Skin of body (tissue), 3 donors: ENCODE measurements at places on chromosomes 3 and 15.

DNA sequence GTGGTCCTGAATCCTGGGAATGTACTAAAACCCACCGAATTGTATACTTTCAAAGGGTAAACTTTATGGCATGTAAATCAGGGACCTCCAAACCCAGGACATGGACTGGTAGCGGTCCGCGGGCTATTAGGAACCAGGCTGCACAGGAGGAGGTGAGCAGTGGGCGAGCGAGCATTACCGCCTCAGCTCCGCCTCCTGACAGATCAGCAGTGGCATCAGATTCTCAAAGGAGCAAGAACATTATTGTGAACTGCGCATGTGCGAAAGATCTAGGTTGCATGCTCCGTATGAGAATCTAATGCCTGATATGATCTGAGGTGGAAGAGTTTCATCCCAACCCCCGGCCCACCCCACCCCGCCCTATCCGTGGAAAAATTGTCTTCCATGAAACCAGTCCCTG lies 22.2 kb downstream of the HEG1 start:
- DNase-seq = no peak

DNA sequence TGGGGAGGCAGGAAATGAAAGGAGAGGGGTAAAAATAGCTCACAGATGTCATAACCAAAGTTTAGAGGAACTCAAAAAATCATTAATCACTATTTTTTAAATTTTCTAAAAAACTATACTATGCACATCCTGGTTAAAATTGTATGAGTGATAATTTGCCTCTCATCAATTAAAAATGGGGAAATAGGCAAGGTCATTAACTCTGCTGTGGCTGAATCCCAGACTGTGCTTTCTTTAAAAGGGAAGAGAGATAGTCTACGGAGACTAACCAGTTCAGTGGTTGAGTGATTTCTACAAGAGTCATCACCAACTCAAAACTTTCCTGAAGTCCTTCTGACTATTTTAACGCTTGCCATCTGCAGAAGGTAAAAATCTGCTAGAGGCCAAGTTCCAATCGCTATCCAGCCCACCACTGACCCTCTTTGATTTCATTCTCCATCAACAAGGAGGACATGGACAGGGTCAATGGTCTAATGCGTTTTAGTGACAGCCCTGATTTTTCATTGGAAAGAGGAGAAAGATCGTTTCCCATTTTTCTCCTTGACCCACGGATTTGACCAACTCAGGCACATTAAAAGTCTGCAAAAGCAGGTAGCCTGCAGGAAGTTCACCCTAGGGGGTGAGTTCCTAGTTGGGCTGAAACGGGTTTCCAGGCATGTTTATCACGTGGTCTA lies 850 bp downstream of the SUCLG2 start:
- DNase-seq = no peak

DNA sequence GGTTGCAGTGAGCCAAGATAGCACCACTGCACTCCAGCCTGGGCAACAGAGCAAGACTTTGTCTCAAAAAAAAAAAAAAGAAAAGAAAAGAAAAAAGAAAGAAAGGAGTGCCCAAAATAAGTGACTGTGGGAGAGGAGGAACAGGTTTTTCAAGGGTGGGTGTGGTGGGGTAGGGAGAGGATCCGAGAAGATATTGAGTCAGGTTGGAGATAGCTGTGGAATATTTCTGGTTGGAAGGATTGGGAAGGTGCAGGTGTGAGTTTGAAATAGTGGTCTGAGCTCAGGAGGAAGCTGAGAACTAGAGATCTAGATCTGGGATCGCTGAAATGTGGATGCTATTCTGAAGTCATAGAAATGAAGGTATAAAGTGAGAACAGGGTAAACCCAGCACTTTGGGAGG lies 7.8 kb downstream of the SCAMP2 start:
- DNase-seq = no peak

GRCh38 chr3:126752303-126753190 lies 48.5 kb downstream of the CHCHD6 start:
- DNase-seq = peak; percentile 81

DNA sequence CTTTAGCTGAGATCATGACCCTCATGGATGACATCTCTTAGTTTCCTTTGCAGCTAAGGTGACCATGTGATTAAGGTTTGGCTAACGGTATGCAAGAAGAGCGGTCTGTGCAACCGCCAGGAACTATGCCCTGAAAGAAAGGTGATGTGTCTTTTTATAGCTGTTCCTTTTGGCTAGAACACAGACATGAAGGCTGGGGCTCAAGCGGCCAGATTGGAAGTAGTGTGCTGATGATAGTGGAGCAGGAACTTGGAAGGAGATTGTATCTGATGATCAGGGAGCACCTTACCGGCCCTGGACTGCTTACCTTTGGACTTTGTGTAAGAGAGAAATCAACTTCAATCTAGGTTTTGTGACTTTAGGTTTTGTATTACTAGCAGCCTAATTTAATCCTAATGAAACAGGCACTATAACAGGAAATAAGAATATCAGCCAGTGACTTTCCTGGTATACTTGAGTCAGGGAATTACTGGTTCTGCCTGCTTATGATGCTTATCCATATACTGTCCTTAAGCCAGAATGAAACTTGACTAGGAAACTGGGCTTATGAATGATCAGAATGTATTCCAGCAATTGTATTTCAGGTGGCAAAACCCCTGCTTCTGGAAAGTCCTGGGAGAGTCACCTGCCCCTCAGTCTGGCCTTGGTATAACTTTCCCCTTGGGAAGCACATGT lies 164.3 kb upstream of the LRIG1 start:
- DNase-seq = no peak

- DNase-seq = no peak
Observed at GRCh38 chr15:67992834-67993233, 61.3 kb upstream of the PIAS1 start.

DNA sequence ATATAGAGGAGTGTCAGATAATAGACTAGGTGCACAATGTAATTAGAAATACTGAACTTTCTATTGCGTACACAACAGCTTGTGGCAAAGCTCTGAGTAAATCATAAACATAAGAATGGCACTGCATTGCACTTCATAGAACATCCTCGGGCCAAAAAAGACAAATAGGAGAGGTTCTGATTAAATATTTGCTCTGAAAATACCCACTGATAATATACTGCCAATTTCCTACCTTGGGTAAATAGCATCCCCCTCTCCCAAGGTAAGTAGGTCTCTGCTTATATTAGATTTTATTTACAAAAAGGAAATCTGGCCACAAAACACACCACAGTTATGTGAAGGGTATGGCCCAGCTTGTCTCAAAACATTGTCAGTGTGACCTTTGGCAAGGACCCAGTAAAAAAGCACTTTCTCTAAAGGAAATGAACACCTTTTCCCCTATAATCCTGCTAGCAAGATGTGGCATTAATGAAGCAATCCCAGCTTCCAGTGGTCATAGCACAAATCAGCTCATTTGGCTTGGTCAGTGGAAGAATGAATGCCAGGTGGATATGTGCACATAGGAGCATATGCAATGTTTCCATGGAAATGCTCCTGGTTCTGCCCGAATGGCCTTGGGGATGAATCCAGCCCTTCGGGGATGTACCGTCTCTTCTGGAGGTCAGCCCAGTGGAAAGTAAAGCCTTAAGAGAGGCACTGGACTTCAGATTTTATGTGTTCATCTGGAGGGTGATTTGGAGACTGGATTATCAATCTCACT lies 315.9 kb downstream of the LSAMP start:
- no peak for DNase-seq

DNA sequence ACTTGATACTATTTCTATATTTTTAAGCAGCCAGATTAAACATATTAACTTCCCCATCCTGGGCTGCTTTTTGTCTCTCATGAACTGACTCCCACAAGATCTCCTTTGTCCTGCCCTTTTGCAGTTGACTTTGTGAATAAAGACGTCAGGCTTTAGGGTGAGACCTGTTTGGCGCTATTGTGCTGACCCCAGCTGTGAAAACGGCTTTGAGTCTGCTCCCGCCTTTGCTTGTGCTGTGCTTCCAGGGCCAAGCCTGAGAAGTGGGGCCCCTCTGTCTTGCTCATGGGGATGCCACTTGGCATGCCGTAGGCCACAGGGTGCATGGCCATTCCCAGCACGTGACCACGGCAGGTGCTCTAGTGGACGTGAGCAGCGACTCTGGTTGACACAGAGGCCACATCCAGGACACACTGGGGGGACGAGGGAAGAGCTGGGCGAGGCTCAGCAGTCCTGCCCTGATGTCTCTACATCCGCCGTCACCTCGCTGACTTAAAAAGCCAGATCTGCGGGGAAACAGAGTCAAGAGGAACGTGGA lies 268.9 kb upstream of the LYSMD4 start:
- no peak for DNase-seq

GRCh38 chr3:58391156-58391865 lies 42.3 kb downstream of the PDHB start:
- no peak for DNase-seq

DNA sequence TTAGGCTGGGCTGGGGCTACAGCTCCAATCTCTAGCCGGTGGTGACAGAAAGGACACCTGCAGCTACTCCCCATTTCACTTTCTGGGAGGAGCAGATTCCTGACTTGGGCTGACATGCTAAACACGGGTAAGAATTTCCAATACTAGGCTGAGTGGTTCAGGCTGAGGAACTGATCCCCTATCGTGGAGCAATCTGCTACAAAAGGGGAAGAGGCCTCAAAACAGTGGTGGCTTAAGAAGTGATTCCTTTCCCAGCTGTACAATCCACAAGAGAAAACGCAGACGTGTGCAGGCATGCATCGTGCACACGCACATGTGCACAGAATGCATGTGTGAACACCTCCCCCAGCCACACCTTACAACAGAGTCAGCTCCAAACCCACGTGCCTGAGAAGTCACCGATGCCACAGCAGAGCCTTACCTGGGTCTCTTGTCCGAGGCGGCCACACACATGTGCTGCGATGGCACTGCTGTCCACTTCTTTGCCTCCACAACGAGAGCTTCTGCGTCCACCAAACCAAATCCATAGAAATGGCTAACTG lies 86.7 kb upstream of the SNRPA1 start:
- no peak for DNase-seq

DNA sequence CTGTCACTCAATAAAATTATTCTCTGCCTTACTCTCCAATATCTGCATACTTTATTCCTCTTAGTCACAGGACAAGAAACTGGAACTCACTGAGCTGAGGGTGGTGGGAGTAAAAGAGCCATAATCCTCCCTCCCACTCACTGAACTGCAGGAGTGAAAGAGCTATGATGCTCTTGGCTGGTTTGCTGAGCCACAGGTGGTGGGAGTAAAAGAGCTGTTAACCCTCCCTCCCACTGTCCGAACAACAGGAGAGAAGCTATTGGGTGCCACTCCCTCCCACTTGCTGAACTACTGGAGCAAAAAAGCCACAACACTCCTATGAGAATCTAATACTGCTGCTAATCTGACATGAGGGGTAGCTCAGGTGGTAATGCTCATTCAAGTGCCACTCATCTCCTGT lies 391.0 kb downstream of the NSUN3 start:
- no peak for DNase-seq

DNA sequence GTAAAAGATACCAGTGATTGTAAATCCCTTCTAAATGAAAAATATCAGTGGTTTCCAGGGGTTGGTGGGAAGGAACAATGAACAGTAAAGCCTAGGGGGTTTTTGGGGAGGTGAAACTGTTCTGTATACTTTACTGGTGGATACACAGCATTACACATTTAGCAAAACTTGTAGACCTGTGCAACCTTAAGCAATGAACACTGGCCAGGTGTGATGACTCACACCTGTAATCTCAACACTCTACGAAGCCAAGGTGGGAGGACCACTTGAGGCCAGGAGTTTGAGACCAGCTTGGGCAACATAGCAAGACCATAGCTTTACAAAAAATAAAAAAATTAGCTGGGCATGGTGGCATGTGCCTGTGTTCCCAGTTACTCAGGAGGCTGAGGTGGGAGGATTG lies 1.8 kb downstream of the CCDC13 start:
- DNase-seq = no peak

GRCh38 chr15:77901921-77902750 lies 175.4 kb downstream of the TBC1D2B start:
- DNase-seq = no peak

GRCh38 chr15:99566157-99566897 lies 543 bp downstream of the MEF2A start:
- DNase-seq = no peak

DNA sequence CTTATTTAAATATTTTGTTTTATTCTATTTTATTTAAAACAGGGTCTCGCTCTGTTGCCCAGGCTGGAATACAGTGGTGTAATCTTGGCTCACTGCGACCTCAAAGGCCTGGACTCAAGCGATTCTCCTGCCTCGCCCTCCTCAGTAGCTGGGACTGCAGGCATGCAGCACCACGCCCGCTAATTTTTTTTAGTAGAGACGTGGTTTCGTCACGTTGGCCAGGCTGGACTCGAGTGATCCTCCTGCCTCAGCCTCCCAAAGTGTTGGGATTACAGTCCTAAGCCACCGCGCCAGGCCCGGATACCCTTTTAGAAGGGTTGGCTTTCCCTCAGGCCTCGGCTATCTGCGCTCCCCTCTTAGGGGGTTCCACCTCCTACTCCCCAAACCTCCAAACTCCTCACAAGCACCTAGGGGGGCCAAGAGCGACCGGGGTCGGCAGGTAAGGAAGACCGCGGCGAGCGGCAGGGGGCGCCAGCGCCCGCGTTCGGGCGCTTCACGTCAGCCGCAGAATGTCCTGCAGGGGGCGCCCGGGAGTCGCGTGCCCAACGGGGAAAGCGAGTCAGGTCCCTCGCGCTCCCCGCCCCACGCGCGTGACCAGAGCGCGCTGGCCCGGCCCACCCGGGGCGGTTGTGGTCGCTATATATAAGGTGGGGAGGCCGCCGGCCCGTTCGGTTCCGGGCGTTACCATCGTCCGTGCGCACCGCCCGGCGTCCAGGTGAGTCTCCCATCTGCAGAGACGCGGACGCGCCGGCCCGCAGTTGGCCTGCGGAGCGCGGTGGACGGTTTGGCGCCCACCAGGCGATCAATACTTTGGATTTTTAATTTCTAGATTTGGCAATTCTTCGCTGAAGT lies 51.8 kb upstream of the GATM start:
- DNase-seq = no peak

DNA sequence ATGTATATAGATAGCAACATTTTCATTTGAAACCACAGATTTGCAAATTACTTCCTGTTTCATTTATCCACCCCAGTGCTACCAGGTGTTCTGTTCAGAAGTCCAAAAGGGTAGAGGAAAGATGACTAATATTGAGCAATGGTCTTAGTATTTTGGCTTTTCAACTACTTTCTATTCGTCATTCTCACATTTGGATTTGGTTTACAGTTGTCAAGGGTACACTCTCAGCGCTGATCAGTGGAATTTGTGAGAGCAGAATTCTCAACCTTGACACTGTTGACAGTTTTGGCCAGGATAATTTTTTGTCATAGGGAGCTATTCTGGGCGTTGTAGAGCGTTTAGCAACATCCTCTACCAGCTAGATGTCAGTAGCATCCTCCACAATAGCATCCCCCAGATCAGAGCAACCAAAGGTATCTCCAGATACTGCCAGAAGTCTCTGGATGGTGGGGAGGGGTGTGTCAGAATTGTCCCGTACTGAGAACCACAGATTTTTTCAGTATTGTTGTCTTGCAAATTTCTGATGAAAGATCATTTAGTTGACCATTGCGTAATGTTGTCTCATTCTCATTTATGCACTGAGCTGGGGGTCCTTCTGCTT lies 4.2 kb downstream of the HMCES start:
- no peak for DNase-seq

- no peak for DNase-seq
Observed at GRCh38 chr15:26580943-26581342, 191.9 kb downstream of the GABRB3 start.

- DNase-seq = no peak
Observed at GRCh38 chr15:89494031-89494430, 2.4 kb downstream of the RHCG start.
